ENCODE measurements at places on chromosomes 3 and 15.
A peak's percentile ranks its signal among the peaks of the same experiment; 100 is the strongest.

DNA sequence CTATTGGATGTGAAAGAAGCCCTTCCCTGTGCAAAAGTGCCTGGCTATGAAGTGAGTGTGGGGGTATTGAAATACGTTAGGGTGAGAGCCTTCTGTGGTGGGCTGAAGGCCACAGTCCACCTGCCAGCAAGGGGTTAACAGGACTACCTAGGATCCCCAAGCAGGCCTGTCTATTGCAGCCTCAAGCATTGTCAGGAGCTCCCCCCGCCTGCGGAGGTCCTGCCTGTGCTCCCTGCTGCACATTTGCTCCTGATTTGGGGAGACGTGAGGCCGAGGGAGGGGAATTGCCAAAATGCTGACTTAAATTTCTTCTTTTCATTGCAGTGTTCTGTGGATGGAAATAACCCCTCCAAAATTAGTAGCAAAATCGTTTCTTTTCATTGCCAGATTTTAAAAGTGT lies 56.2 kb downstream of the GABRG3 start:
- no peak for DNase-seq

GRCh38 chr15:90231028-90232017 lies 2.4 kb downstream of the CIB1 start:
- peak; percentile 69 for DNase-seq

- DNase-seq: no peak
Observed at GRCh38 chr15:68261980-68262379, 15.6 kb upstream of the FEM1B start.

- DNase-seq: no peak
Observed at GRCh38 chr15:41435037-41435786, 18.3 kb downstream of the RTF1 start.

DNA sequence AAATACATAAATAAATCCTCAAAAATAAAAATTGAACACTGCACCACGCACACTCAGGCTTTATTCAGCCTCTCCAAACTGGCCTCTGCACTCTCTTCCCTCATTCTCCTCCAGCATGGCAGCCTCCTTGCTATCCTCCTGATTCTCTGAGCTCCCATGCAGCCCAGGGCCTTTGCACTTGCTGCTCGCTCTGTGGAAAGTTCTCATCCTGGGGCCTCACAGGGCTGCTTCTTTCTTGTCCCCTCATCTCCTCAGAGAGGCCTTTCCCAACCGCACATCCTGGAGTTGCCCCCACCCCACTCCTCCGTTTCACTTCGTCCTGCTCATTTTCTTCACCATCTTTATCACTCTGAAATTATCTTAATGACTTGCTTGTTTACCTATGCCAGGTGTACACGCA lies 123.0 kb downstream of the SHQ1 start:
- no peak for DNase-seq

DNA sequence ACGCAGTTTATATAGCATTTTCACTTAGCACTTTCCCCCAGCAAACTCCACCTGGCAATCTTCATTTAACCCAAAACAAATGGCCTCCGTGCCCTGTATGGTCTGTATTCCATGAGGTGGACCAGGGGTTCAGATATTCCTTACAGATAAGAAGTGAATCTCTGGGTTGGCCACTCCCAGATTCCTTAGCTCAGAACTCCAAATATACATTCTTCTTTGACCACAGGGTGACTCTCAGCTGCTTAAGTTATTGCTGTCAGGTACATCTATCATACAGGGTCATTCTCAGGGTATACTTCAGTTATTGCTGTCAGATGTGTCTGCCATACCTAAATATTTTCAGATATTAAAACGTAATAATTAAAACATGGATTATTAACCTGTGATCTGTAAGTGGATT lies 229.8 kb downstream of the TBL1XR1 start:
- DNase-seq: no peak

- DNase-seq: no peak
Observed at GRCh38 chr3:107975529-107976201, 115.2 kb downstream of the CD47 start.

GRCh38 chr3:129162729-129163579 lies 2.1 kb upstream of the ISY1 start:
- peak; percentile 37 for DNase-seq

- DNase-seq: no peak
Observed at GRCh38 chr3:99579965-99580364, 58.4 kb upstream of the COL8A1 start.

DNA sequence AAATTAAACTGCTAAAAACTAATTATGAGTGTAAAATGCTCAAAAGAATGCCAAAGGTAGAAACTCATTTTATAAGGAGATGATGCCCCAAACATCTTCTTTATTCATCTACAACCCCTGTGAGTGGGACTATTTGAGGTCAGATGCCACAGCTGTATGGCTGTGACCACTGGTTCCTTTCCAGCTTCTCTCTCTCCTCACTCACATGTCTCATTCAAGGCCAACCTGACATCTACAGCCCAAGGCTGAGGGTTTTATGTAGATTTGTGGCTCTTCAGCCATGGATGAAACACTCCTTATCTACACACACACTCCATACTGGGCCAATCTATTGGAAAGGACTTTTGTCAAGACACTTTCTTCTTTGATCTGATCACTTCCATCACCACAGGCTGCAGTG lies 231.3 kb downstream of the KCNMB2 start:
- no peak for DNase-seq

DNA sequence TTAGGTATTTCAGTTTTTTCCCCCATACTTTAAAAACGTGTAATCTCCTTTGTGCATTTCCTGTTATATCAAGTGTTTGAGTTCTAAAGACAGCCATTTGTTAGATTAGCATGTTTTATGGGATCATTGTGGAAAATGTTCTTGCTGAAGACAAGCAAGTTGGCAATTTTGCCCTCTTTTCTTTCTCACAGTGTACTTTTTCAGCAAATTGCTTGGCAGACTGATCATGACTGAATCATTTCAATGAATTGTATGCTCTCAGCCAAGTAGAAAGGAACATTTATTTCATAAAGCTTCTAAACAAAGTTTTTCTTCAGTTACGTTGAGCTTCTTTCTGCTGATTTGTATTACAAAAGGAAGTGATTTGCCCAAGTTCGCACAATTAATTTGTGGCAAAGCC lies 51.6 kb downstream of the ATG7 start:
- DNase-seq: no peak

GRCh38 chr3:117887031-117887430 lies 1147.6 kb downstream of the IGSF11 start:
- no peak for DNase-seq

- no peak for DNase-seq
Observed at GRCh38 chr15:39593071-39593655, 12.3 kb downstream of the THBS1 start.

- no peak for DNase-seq
Observed at GRCh38 chr3:185325946-185326791, 36.8 kb upstream of the MAP3K13 start.

DNA sequence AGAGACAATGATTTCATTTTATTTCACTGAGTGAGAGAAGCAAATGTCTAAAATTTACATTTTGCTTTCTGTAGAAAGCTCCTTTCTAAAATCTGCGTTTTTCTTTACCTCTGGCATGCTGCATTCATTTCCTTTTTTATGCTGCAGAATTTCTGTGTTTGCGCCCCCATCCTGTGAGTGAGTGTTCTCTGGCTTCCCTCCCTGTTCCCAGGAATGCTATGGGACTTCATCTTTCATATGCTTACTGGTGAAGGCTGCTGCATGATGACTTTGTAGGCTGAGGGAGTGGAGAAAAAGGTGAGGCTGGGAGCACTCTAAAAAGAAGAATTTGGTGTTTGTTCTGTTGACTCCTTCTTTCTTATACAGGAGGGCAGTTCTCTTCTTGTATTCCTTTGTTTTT lies 7.7 kb upstream of the TMC3 start:
- no peak for DNase-seq

DNA sequence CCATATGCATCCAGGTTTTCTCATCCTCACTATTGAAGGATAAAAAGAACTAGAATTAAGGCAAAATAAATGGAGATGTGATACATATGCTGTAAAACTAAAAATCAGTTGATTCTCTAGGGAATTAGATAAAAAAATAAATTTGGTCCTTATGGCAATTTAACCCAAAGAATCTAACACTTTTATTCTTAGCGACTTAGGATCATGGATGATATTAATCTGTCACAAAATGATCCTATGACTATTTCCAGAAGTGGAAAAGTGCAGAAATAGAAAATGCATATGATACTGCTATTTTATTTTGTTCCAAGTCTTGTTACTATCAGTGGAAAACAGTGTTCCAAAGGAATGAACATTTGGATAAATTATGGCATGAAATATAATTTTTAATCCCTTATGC lies 746.3 kb downstream of the ROBO2 start:
- DNase-seq: no peak

DNA sequence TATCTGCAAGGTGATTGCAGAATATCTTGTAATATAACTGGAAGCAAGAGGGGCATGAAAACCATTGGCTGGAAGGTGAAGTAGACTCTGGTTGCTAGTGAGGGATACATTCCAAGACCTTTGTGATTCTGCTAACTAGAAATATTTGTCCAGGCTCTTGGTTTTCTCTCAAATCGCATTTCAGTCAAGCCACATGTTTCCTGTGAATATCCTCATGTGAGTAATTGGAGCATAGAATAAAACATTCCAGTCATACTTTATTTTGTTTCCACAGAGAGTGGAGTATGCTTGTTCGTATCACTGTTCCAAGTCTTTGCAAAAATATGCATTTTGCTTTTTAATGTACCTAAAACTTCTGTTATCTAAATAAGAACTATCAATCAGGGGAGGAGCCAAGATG lies 850.0 kb downstream of the EPHA3 start:
- no peak for DNase-seq

- no peak for DNase-seq
Observed at GRCh38 chr3:50155891-50156290, 767 bp downstream of the SEMA3F start.

DNA sequence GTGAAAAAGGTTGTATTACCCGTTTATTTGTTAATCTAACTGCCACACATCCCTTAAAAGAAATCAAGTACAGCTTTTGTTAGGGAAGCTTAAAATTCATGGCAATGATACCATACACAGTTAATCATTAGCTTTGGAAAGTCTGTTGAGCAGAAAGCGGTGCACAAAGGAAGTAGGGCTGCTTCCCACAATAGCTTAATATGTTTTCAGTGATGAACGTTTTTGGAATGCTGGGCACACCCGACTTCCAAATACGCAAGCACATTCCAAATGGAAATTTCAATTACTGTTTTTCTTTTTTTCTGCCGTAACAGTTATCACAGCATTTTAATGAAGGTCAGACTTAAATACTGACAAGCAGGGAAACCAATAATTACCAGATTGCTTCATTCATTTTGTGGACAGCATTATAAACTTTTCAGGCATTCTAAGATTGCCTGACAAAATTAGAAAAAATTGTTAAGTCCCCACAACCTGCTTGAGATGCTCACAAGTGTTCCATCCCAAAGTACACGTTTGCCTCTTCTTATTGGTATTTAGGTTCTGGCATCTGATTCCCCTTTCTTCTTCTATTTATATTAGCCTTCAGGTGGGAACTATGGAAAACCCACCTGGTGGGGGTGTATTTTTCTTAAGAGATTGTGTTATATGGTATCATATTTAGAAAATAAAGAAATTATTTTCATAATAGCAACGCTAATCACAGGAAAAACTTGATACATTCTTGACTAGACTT lies 1.1 kb upstream of the ECT2 start:
- DNase-seq: no peak

- DNase-seq: no peak
Observed at GRCh38 chr15:81923561-81924350, 122.1 kb downstream of the MEX3B start.

DNA sequence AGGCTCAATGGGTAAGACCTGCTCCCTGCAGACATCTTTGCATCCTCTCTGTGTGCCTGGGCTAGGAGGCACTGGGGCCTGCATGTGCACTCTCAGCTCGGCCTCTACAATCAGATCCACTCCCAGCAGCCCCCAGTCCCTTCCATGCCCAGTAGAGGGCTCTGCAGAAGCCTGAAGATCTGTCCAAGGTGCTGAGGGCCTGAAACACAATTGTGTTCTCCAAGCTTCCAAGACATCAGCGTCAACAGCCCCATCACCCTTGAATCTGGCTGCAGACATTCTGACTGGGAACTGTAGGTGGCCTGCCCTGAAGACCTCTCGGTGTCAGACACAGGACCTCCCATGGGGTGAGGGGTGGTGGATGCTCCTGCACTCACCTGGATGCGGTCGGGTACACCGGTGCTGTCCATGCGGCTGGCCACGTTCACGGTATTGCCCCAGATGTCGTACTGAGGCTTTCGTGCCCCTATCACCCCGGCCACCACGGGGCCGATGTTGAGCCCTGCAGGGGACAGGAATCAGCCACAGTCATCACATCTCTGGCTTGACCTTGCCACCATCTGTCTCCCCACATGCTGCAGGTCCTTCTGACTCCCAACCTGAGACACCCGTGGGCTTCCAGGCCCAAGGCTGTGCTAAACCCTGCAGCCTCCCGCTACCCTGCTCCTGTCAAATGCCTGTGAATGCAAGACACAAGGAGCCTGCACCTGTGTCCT lies 84.7 kb downstream of the SEC22A start:
- DNase-seq: no peak

DNA sequence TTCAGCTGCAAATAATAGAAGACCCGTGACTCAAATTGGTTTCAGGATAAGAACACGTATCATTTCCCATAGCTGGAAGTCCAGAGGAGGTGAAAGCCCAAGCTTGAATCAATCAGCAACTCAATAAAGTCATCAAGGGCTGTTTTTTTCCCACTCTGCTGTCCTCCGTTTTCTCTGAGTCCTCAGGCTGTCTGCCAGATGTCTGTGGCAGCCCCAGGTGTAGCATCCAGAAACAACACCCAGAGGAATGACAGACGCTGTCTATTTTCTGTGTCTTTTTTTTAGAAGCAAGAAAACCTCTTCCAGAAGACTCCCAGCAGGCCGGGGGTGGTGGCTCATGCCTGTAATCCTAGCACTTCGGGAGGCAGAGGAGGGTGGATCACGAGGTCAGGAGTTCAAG lies 204.4 kb downstream of the FAM43A start:
- no peak for DNase-seq

DNA sequence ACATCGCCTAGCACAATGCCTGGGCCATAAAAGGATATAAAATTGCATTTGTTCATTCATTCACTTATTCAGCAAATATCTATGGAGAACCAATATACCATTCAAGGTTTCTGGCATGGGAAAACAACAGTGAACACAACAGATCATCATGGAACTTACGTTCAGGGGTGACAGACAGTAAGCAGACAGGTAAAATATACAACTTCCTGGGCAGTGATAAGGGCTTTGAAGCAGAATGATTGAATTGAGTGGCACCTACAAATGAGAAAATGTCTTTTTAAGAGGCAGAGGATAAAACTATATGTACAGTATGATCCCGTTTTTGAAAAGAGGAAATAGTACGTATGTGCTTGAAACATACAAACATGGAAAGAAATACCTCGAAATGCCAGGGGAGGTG lies 39.2 kb downstream of the CMTM7 start:
- no peak for DNase-seq

- DNase-seq: no peak
Observed at GRCh38 chr3:131169331-131169730, 142.7 kb downstream of the NEK11 start.

- no peak for DNase-seq
Observed at GRCh38 chr3:125337506-125337905, 37.6 kb downstream of the ZNF148 start.

GRCh38 chr15:66184492-66184891 lies 69.1 kb downstream of the MEGF11 start:
- DNase-seq: no peak

- no peak for DNase-seq
Observed at GRCh38 chr3:163919154-163919553, 1159.1 kb downstream of the SI start.

All from CD8-positive, alpha-beta T cell (primary cell).